ENCODE measurements at places on chromosomes 3 and 15.
A peak's percentile ranks its signal among the peaks of the same experiment; 100 is the strongest.

DNA sequence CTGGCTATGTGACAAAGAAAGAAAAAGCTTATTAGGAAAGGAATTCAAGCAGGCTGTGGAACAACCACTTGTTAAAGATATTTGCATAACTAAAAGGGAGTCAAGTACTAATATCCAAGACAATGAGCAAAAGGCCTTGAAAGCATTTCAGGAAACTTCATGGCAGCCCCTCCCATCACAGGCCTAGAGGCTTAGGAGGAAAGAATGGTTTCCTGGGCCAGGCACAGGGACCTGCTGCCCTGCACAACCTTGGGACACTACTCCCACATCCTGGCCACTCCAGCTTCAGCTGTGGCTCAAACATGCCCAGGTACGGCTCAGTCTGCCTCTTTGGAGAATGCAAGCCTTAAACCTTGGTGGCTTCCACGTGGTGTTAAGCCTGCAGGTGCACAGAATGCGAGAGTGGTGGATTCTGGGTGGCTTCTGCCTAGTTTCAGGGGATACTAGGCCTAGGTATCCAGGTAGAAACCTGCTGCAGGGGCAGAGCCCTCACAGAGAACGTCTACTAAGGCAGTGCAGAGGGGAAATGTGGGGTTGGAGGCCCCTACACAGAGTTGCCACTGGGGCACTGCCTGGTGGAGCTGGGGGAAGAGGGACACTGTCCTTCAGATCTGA lies 121.6 kb downstream of the OPA1 start:
- DNase-seq = no peak

- no peak for DNase-seq
Measured at GRCh38 chr3:10917176-10917575, 75.4 kb upstream of the SLC6A1 start.

- no peak for DNase-seq
Measured at GRCh38 chr15:72491768-72492167, 17.6 kb downstream of the ARIH1 start.

- no peak for DNase-seq
Measured at GRCh38 chr3:110788794-110789193, 282.8 kb upstream of the NECTIN3 start.

DNA sequence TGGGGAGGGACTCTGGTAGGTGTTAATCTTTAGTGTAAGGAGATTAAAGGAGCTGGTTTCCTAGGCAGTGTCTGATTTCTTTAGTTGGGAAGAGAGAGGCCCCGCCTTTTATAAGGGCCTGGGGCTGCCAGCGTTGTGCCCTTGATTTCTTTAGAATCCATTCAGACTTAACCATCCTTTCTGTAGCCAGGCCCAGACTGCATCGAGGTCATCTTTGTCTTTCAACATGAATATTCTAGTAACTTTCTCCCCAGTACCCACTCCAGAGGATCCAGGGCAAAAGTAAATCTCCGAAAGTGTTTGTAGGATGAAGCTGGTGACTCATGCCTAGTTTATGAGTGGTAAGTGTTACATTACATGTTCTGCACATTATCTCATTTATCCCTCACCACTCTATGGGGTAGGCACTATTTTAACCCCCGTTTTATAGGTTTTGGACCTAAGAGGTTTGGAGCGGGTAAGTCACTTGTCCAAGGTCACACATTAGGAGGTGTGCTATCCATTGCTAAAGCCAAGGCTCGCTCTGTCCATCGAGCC lies 11.8 kb upstream of the USP3 start:
- no peak for DNase-seq

GRCh38 chr3:12451481-12451880 lies 32.8 kb upstream of the TSEN2 start:
- no peak for DNase-seq

- no peak for DNase-seq
Measured at GRCh38 chr3:48119505-48120193, 68.6 kb downstream of the CDC25A start.

DNA sequence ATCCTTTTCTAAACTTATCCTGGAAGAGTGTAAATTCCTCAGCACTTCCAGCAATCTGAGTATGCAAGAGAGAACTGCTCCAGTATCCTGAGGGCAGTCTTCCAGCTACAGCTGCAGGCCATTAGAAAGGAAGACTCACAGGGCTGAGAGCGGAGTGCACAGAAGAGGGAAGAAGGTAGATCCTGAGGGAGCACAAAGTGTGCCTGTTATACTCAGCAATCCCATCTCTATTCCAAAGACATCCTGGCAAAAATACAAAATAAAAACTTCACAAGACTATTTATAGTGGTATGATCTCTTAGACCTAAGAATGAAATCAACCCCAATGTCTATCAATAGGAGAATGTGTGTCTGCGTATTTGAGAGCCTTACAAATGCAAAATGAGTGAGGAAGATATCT lies 292.0 kb downstream of the ZIC1 start:
- DNase-seq = no peak

GRCh38 chr3:113531826-113532697 lies at the start of gene SIDT1:
SIDT1 (plus strand) TSS chr3:113532555; CDS start chr3:113533022, 467 bp downstream.
- peak; percentile 44 for DNase-seq

DNA sequence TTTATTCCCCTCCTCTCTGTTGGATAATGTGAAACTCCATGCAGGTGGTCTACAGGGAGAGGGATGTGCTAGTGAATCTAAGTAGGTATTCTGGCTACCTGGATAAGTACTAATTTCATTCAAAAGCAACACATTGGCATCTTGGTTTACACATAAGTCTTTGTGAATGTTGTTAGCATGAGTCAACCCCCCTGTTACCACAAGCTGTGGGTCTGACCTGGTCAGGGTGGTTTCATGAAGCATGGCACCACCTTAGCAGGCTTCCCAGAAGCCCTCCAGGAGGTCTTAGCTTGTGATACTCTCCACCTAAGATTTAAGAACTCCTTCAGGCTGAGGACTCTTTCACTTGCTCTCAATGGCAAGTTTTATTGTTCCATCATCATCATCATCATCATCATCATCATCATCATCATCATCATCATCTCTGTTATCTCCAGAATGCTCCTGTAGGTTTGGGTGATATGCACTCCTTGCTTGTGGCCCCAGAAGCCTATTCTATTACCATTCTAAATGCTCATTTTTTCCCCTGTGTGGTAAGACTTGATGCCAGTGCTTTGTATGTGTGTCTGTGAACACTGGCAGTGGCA lies 62.8 kb downstream of the EPHB1 start:
- no peak for DNase-seq

- no peak for DNase-seq
Measured at GRCh38 chr3:48647714-48648113, 12.5 kb upstream of the SLC26A6 start.

DNA sequence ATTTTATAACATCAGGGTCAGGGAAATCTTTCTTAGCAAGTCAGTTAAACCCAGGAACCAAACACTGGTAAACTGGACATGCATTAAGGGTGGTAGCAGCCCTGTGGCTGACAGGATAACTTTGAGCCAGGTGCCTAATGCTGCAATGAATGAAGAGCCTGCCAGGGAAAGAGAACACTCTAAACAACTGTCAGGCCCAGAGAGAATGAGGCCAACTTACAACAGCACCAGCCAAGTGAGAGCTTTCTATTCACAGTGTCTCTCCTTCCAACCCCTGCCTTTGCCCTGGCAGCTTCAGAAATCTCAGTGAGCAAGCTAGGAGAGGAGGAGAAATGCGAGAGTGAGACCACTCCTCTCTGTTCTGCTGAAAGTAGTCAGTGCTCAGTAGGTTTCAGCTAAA lies 50.4 kb upstream of the ATP2C1 start:
- DNase-seq = no peak

DNA sequence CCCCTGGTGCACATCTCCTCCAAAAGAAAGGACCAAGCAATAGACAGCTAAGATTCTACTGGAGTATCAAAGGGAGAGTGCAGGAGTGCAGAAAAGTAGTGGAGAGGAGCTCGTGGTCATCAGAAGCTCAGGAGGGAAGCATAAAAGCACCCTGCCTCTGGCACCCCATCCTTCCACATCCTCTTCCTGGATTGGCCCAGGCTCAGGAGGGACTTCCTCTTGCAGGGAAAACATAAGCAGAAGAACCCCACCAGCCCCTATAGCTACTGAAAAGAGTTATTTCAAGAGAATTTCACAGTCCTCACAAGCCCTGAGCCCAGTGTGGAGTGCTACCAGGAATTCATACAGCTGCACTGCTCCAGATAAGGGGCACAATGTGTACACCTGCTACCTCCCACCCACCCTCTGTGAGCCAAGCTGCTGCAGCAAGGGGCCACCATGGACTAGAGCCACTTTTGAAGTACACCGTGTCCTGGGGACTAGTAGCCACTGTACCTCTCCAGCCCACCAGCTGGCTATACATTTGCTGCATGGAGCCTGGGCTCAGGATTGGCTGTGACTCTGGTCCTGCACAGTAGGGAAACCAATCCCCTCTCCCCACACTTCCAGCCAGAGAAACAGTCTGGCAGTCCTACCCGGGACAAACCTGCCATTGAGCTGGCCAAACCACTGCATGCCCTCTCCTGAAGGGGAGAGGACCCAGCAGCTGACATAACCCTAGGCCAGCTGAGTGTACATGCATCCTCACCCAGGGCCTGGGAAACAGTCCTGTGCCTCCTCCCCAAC lies 43.0 kb downstream of the CD200R1 start:
- DNase-seq = no peak

- DNase-seq = no peak
Measured at GRCh38 chr3:150631515-150632221, 28.5 kb downstream of the SELENOT start.

Data from GM18507 (cell line).